ENCODE measurements at places on chromosomes 5 and 9. TPM values are rescaled to one million over a fixed set of nuclear protein-coding genes. Genes with fewer than 3 reads are reported as not detected.

DNA sequence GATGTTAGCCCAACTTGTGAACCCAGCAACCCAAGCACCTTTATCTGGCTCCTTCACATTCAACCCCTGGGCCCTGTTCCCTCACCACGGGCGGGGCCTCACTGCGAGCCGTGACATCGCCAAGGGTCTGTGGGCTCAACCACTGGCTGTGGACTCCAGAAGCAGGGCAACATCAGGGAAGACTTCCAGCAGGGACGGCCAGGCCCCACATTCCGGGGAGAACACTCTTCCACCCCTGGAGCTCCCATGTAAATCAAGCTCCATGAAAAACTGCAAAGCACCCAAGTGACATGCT lies 175.3 kb downstream of the ERCC6L2 start:
- no peak for DNase-seq

DNA sequence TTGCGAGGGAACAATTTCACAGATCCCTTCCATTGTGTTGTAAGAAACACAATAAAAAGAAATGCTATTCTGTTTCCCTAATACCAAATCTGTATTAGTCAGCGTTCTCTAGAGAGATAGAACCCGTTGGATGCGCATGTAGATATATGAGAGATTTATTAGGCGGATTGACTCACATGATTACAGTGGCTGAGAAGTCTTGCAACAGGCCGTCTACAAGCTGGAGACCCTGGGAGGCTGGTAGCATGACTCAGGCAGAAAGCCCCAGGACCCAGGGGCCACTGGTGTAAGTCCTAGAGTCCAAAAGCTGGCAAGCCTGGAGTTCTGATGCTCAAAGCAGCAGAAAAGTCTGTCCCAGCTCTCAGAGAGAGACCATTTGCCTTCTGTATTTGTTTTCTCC lies 18.4 kb upstream of the IL17B start:
- no peak for DNase-seq

- DNase-seq = no peak
Measured at GRCh38 chr9:136787690-136788400, 3.3 kb upstream of the TMEM141 start.

- DNase-seq = no peak
Measured at GRCh38 chr5:1827025-1827885, 26.0 kb downstream of the NDUFS6 start.

DNA sequence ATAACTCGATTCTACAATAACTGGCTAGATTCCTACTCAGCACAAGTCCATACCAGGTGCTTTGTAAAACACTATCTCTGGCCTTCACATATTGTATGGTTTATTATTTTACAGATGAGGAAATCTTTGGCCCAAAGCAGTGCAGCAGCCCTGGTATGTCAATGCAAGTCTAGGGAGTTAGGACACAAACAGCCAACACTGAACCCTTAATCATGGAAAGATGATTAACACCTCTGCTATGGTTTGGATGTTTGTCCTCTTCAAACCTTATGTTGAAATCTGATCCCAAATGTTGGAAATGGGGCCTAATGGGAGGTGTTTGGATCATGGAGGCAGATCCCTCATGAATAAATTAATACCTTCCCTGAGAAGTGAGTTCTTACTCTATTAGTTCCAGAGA lies 76.6 kb downstream of the MAPKAP1 start:
- no peak for DNase-seq

- DNase-seq = no peak
Measured at GRCh38 chr9:32884482-32884881, 101.1 kb downstream of the TMEM215 start.

- no peak for DNase-seq
Measured at GRCh38 chr5:53423724-53424123, 56.7 kb upstream of the FST start.

- no peak for DNase-seq
Measured at GRCh38 chr5:110321117-110321516, 405.4 kb downstream of the TMEM232 start.

DNA sequence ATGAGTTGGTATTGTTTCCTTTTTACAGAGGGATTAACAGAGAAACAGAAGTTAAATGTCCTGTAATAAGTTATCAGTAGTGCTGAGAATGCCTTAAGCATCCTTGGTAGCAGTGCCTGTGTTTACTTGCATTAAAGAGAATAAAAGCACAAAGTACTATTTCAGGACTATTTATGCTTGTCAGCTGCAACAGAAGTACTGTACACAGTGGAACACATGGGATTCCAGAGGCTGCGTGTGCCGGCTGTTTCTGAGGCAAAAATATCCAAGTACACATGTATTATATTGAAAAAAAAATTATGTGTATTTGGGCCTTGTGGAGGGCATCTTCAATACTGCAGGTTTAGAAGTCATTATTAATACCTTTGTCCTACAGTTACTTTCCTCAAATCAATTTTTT lies 58.2 kb upstream of the ACTBL2 start:
- no peak for DNase-seq

GRCh38 chr5:107619781-107620180 lies 51.0 kb downstream of the EFNA5 start:
- DNase-seq = no peak

GRCh38 chr5:133336121-133336968 lies 276.0 kb downstream of the FSTL4 start:
- DNase-seq = no peak

GRCh38 chr5:34008802-34009201 lies 952 bp upstream of the AMACR start:
- no peak for DNase-seq

DNA sequence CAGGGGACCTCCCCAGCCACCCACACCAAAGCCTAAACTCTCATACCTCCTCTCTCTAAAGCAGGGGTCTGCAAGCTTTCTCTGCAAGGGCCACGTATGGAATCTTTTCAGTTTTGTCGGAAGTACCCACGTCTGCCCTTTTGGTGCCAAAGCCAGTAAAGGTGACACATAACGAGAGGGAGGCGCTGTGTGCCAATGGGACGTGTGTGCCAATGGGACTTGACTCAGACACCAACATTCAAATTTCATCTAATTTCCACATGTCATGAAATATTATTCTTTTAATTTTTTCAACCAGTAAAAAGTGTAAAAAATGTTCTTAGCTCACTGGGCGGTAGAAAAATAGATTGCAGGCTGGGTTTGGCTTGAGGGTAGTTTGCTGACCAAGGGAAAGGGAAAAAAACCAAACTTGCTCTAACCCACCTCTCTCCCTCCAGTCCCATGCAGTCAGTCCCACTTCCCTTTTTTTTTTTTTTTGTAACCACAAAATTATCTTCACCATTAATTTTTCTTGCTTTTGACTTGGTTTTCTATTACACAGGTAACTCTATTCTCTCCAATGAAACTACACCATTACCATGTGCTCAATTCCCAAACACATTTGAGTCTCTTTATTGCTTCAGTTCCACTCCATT lies 25.5 kb downstream of the OR2V1 start:
- DNase-seq = no peak

- DNase-seq = no peak
Measured at GRCh38 chr5:74567411-74567995, 73.0 kb downstream of the ENC1 start.

DNA sequence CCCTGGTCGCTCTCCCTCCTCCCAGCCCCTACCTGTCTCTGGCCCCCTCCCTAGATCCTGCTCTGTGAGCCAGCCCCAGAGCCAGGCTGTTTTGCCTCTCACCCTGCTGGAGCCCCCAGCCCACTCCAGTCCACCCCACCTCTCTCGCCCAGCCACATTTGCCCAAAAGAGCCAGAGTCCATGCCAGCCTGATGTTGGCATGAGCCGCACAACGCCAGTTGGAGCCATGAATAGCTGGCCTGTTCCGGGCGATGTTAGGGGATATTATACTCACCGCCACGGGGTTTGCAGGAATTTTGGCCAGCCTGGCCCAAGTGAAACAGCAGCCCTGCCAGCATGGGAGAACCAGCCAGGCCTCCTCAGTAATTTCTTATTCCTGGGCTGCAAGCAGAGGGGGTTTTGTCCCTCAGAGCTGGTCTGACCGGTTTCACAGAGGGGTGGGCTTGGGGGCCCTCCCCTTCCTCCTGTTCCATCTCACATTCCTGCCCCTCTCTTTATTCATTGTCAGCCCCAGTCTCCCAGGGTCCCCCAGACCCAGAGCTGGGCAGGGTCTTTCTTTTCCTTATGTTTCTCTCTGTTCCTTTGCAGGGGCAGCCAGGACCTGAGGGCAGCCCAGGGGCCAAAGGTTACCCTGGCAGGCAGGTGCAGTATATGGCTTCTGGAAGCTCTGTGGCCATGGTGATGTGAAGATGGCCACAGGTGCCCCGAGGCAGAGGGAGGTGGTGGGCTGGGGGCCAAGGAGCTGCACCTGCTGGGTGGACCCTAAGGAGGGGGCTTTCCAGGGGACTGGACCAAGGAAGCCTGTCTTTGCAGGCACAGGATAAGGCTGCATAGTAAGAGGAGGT lies 50.1 kb downstream of the COL27A1 start:
- no peak for DNase-seq

- no peak for DNase-seq
Measured at GRCh38 chr5:122576256-122577016, 198.4 kb upstream of the SNX2 start.

- no peak for DNase-seq
Measured at GRCh38 chr5:165423697-165424299, 1918.4 kb downstream of the MAT2B start.

DNA sequence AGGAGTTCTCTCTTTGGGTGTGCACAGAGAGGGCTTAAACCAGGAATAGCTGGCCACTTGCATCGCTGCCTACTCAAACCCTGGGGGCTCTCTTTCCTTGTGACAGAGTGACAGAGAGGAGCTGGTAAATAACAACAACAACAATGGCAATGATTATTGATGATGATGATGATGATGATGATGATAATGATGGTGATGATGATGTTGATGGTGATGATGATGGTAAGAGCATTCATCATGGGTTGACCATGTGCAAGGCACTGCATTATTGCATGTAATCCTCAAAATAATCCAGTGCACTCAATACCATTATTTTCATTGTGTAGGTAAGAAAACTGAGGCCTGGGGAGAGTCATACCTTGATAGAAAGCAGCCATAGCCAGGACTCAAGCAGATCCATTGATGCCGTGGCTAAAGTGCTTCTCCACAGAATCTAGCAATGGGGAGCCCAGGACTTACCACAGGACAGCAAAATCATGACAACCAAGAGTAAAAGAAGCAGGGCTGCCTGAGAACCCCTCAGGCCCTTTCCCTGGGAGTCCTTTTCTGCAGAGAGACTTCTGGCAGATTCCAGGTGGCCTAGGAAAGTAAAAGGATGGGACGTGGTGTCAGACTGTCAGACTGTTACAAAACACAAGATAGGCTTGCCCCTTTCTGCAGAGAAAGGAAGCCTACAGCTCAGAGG lies 4.8 kb downstream of the FOXI1 start:
- DNase-seq = no peak

- no peak for DNase-seq
Measured at GRCh38 chr9:14993061-14993800, 83.0 kb upstream of the FREM1 start.

- no peak for DNase-seq
Measured at GRCh38 chr9:88990729-88991065, 571 bp upstream of the S1PR3 start.

GRCh38 chr9:20225826-20226225 lies 396.5 kb downstream of the MLLT3 start:
- no peak for DNase-seq

DNA sequence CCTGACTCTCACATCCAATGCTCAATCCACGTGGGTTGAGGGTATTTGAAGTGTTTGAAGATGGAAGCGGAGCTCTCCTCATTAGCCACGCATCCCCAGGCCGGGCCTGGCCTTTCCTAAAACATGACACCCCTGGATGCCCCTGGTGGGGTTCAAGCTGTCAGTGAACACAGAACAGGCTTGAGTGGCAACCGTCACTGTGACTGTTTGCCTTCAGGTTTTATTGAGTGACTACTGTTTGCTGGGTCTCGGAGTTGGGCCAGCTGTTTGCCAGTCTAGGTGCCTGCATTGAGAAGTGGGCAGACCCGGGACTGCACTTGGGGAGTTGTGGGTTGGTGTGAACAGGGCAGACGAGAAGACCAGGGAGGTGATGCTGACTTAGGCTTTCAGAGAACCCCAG lies 7.8 kb upstream of the OLFM1 start:
- DNase-seq = no peak

DNA sequence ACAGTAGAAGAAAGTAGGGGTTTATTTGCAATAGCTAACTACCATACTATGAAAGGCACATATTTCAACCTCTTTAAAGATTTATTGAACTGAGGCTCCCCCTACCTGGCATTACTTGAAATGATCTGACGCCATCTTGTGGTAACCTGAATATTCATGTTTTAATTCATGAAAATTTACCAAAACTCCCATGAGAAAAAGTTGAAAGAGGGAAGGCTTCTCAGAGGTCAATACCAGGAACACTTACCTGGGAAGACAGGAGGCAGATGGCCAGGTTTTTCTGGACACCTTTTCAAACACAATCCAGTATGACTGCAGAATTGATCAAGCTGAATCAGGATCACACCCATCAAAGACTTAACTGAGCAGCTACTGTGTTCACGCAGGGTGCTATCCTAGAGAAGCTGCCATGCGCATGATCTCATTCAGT lies 9.4 kb downstream of the PRELID2 start:
- DNase-seq = no peak

GRCh38 chr9:99472240-99472915 lies 250.3 kb downstream of the SEC61B start:
- no peak for DNase-seq

DNA sequence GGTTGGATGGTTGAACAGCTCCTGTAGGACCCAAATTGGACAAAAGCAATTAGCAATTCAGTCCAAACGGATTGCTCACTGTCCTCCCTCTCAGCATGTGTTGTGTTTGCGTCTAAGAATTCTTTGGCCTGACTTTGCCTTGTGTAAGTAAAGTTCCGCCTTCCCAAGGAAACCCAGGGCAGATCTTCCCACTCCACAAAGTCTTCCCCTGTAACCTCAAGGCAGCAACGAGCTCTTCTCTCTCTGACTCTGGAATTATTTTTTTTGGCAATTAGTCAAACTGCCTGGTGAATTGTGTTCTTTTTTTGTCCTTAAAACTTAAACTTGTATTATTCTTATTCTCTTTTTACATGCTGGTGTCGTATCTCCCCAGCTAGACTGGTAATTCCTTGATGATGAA lies 20.7 kb upstream of the BASP1 start:
- DNase-seq = no peak

Gene PCDHA7
- polyA plus RNA-seq = 0.14 TPM

Gene PIP5K1B
- not detected for polyA plus RNA-seq

Gene TMEM38B
- polyA plus RNA-seq = 5.1 TPM

Gene PCDHGB6
- 3.3 TPM for polyA plus RNA-seq

Gene PCSK5
- 1.6 TPM for polyA plus RNA-seq

Gene TRIP13
- polyA plus RNA-seq = 14.4 TPM

Gene KIAA0825
- 2.1 TPM for polyA plus RNA-seq

Gene NEUROG1
- polyA plus RNA-seq = not detected

Gene BSPRY
- not detected for polyA plus RNA-seq

Gene FOXI1
- not detected for polyA plus RNA-seq

Gene ZNF354C
- 4.2 TPM for polyA plus RNA-seq

Gene AGGF1
- polyA plus RNA-seq = 13.4 TPM

Gene TAF11L5
- not detected for polyA plus RNA-seq

Gene TRIM7
- 1.1 TPM for polyA plus RNA-seq

Gene STK32A
- polyA plus RNA-seq = 0.12 TPM

Measured in AG04450 (cell line).